ENCODE measurements at places on chromosomes 3 and 15. TPM values are rescaled to one million over a fixed set of nuclear protein-coding genes. Genes with fewer than 3 reads are reported as not detected.

Gene TF
- total RNA-seq = 2.6 TPM

DNA sequence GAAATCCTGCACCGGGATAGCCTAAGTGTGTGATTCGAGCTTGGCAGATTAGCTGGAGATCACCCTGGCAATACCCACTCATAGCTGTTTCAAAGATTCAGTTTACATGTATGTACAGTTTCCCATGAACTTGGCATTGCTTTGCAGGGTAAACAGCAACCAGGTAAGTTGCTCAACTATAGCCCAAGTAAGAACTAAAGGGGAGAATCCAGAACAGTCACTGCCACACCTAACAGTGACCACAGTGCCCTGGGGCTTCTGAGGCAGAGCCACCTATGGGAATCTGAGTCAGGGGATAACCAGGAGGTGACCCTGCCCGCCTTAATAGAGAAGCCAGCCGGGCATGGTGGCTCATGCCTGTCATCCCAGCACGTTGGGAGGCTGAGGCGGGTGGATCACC is 15.9 kb downstream of the CDAN1 start:
- no peak for DNase-seq

Gene C3orf85
- total RNA-seq = not detected

- no peak for DNase-seq
These were observed 36.5 kb downstream of the DZIP1L start for GRCh38 chr3:138078901-138079344.

- DNase-seq = no peak
These were observed 6.6 kb downstream of the B3GNT5 start for GRCh38 chr3:183259621-183260020.

DNA sequence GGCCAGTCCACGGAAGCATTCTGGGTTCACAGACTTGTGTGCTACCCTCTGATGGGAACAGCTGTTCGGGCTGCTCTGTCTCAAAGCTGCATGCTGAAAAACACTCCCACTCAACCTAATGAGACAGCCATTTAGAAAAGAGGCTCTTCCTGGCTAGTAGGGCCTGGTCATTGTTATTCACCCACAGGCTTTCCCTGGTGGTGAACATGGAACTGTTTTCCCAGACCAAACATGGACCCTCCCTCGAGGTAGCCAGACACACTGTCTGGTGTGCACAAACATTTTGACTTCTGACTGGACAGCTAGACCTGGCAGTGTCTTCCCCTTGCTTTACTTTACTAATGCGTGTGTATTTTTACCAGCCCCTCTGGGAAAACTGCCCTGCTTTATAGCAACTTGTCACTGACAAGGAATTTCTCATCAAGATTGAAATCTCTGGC is 39.0 kb downstream of the MECOM start:
- peak; percentile 49 for DNase-seq

GRCh38 chr15:90101969-90102890 is at the start of gene IDH2:
Gene IDH2 (minus strand): TSS chr15:90102468. CDS start chr15:90102390, 78 bp downstream.
- DNase-seq = peak; percentile 87

- DNase-seq = no peak
These were observed 20.9 kb downstream of the KBTBD8 start for GRCh38 chr3:67018789-67019526.

DNA sequence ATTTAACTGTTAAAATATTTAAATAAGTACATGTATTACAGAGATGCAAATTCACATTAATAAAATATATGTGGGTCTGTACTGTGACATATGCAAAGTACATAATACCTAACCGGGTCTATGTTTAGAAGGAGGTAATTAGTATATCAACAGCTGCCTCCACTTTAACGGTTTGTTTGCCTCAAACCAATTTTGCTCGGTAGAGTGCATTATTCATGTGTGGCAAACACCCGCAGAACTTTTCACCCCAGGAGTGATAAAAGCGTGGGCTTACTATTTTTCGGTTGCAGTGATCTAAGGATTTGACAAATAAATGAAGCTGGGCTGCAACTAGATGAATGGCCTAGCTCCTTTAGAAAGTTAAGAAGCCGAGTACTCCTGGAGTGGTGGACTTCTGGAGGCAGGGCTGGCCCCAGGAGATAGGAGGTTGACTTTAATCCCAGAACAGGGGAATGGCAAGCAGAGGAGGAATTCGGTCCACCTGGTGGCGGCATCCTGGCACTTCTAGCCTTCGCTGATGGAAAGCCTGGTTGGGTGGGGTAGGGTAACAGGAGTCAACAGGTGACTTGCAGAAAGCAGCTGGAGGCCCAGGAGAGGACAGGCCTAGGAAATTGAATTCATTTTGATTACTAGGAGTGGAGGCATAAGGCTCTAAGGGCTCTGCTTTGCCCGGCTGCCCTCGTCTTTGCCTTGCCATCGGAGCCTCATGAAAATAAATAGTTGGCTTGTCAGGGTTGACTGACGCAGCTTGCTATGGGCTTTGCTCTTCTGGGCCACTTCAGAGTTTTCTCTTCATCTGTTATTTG is 2.4 kb downstream of the SLCO3A1 start:
- no peak for DNase-seq

Gene TM4SF4
- total RNA-seq = not detected

DNA sequence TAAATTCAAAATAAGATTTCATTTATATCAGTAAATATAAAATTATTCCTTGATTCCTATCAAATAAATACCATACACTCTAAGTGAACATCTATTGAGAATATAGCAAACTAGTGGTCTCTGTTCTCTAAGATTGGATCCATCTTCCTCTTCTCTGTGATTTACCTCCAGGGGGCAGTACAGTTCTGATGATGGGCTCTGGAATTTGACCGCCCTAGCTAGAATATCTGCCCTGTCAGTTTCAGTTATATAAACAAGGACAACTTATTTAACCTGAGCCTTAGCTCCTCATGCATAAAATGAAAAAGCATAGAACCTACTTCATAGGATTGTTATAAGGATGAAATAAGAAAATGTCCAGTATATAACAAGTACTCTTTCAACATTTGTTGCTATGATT is 171.1 kb upstream of the CCDC54 start:
- DNase-seq = peak; percentile 32

- DNase-seq = peak; percentile 50
These were observed 16.8 kb downstream of the NOX5 start for GRCh38 chr15:69031013-69032001.

Gene PODXL2
- total RNA-seq = 4.1 TPM

DNA sequence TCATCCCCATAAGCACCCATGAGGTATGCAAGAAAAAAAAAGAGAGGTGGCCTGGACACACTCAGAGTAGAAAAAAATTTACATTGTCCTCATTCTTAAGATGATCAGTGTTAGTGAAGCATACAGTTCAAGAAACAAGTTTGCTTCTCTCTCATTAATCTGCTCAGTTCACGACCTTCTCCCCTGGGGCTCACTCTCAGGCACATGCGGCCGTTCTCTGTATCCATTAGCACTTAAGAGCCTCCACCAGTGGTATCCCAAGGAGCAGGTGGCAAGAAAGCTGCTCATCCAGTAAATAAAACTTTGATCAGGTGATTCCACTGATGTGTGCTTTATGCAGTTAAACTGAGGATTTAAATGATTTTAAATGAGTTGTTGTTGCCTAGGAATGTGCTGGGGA is 57.4 kb downstream of the ARHGAP31 start:
- no peak for DNase-seq

DNA sequence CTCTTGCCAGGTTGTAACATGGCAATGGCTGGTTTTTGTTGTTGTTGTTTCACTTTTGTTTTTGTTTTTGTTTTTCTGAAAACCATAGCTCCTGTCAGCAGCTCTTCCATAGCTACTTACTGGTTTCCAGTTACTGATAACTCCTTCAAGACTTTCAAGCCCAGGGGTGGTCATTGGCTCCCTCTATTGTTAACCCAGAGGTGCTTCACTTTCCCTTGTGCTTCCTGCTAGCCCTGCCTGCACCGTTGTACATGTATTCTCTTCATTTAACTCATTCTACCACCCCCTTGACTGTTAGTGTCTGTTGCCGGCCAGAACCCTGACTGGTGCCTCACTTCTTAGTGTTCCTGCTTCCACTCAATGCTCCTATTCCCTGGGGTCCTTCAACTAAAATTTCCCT is 4.2 kb upstream of the TRAT1 start:
- DNase-seq = no peak

Gene GP9
- not detected for total RNA-seq

- DNase-seq = no peak
These were observed 394.6 kb downstream of the FEZF2 start for GRCh38 chr3:61978460-61979419.

- DNase-seq = no peak
These were observed 199.1 kb downstream of the FOXP1 start for GRCh38 chr3:71384388-71384787.

DNA sequence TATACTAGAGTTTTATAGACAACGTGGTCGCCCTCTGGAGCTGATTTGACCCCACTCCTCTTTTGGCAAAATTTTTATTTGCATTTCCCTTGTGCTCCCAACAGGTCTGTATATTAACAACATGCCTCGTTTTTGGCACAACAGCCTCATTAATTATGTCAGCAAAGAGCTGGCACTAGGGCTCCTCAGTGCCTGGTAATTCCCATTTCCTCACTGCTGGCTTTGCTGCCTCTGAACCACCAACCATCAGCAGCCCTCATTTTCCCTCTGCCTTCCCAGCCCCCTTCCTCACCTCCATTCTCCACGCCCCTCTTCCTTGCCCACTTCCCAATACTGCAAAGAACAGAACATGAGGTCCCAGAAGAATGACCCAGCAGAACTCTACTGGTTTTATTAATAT is 204.8 kb downstream of the ABHD5 start:
- DNase-seq = no peak

DNA sequence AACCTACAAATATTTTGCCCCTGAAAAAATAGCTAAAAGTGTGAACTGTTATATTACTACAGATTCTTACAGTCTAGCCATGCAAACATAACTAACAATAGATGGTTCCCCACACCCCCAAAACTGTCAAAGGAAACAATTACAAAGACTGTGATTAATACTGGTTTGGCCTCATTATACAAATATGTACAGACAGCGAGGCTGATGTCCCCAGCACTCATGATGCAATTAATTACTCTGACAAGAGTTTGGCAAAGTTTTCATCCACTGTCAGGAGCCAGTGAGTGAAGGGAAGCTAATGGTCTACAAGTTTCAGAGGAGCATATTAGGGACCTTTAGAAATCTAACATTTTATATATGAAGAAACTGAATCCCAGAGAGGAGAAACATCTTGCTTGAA is 61.0 kb downstream of the HMG20A start:
- no peak for DNase-seq

Gene SAXO2
- not detected for total RNA-seq

Gene FBXO22
- total RNA-seq = 24.9 TPM

DNA sequence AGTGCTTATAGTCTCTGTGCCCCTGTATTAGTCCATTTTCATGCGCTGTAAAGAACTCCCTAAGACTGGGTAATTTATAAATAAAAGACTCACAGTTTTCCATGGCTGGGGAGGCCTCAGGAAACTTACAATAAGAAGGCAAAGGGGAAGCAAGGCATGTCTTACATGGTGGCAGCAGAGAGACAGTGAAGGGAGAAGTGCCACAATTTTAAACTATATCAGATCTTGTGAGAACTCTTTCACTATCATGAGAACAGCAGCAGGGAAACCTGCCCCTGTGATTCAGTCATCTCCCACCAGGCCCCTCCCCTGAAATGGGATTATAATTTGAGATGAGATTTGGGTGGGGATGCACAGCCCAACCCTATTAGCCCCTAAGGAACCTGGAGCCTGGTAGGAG is 243.2 kb downstream of the EDEM1 start:
- DNase-seq = no peak

- no peak for DNase-seq
These were observed 65.1 kb downstream of the NEK11 start for GRCh38 chr3:131091768-131092167.

GRCh38 chr3:194930377-194931204 is 244.9 kb downstream of the FAM43A start:
- peak; percentile 70 for DNase-seq

- DNase-seq = no peak
These were observed 29.0 kb upstream of the OSBPL11 start for GRCh38 chr3:125624341-125624740.

Gene TTLL13
- total RNA-seq = 0.14 TPM

Gene POLQ
- 0.30 TPM for total RNA-seq

Measured in heart left ventricle (tissue), 16 donors.